ENCODE measurements at places on chromosomes 7 and 10.

- no peak for DNase-seq
Measured at GRCh38 chr10:131646551-131647525, 254.0 kb upstream of the PPP2R2D start.

GRCh38 chr10:29702273-29703164 lies 67.7 kb upstream of the SVIL start:
- DNase-seq = no peak

- no peak for DNase-seq
Measured at GRCh38 chr10:593421-593820, 96.0 kb downstream of the DIP2C start.

- DNase-seq = no peak
Measured at GRCh38 chr10:118792526-118792925, 37.8 kb upstream of the CACUL1 start.

GRCh38 chr10:24824536-24824935 lies 100.8 kb upstream of the ARHGAP21 start:
- no peak for DNase-seq

GRCh38 chr7:77788327-77788902 lies 9.8 kb downstream of the TMEM60 start:
- DNase-seq = no peak

DNA sequence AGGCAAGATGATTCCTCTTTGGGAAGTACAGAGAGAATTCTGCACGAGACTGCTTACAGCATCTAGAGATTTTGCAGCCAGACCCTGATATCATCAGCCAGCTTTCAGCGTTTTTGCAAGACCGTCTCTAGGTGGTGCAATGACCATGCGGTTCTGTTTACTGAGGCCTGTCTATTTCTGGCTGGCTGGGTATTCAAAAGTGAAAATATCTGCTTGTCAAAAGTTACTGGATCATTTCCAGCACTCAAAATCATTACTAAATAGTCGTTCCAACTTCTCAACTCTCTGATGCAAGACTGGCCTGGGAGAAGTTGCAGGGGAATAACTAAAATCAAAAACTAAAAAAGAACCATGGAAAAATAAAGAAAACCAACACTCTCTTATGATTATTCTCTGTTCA lies 240.1 kb downstream of the ELMO1 start:
- no peak for DNase-seq

- DNase-seq = no peak
Measured at GRCh38 chr10:62381385-62382102, 7.4 kb downstream of the ZNF365 start.

- no peak for DNase-seq
Measured at GRCh38 chr10:118971876-118972275, 57.6 kb upstream of the NANOS1 start.

- no peak for DNase-seq
Measured at GRCh38 chr7:66747385-66747784, 6.9 kb downstream of the RABGEF1 start.

DNA sequence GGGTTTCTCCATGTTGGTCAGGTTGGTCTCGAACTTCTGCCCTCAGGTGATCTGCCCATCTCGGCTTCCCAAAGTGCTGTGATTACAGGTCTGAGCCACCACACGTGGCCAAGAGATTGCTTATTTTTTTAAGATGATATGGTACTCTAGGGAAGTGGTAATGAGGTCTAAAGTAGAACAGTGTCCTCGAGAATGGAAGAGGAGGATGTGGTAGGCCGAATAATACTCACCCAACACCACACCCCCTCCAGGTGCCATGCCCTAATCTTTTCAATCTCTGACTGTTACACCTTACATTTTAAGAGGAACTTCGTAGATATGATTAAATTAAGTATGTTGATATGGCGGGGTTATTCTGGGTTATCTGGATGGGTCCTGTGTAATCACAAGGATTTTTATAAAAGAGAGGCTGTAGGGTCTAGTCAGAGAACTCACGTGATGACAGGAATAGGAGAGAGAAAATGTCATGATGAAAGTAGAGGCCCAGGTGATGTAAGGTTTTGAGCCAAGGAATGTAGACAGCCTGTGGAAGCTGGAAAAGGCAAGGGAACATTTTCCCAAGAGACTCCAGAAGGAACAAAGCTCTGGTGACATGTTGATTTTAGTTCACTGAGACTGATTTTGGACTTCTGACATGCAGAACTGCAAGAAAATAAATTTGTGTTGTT lies 29.5 kb downstream of the CDK13 start:
- DNase-seq = no peak

DNA sequence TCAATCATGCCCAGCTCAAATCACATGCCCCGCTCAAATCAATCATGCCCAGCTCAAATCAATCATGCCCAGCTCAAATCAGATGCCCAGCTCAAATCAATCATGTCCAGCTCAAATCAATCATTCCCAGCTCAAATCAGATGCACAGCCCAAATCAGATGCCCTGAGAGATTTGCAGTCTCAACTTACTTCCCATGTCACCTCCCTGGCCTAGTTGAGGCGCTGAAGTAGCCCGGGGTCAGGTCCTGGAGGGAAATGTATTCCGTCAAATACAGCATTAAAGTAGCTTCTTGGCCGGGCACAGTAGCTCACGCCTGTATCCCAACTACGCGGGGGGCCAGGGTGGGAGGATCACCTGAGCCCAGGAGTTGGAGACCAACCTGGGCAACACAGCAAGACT lies 15.7 kb upstream of the PRKAR1B start:
- no peak for DNase-seq

GRCh38 chr10:37314862-37315261 lies 189.5 kb downstream of the ANKRD30A start:
- DNase-seq = no peak

DNA sequence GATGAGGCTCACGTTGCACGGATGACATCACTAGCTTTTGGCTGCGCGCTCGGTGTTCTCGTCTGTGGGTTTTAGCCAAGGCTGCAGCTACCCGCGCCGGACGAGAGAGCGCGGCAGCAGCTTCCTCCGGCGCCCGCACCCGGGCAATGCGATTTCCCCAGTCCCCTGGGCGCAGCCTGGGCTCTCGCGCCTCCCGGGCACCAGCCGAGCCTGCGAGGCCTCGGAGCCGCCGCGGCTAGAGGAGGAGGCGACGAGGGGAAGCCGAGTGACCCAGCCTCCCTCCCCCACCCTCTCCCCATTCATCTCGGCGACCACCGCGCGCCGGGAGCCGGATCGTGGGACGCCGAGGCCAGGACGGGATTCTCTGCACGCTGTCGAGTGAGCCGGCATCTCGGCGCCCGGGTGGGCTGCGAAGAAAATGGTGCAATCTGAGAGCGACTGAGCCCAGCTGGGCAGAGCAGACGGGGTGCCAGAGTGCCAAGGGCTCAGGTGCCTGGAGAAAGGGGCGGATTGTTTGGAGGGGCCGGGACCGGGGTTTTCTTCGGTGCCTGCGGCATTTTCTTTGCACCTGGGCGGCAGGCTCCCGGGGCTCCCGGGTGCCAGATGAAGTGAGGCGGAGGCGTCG lies 1.2 kb upstream of the TMEM178B start:
- peak; percentile 3 for DNase-seq

GRCh38 chr7:142174441-142174840 lies 62.9 kb downstream of the MGAM2 start:
- DNase-seq = no peak

DNA sequence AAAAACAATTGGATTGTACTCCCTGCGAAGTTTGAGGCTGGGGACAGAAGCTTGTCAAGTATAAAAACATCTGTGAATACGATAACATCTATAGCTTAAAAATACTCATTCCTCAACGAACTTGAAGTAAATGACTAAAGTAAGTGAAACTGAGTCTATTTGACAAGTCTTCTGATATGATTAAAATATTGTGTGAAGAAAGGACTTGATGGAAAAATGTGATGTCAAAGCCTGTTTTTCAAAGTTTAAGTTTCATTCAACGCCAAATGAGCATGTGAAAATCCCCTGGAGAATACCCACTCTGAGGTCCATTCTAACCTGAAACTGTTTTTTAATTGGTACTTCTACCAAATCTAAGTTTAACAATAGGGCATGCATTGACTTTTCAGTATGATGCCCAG lies 122.3 kb upstream of the MDFIC start:
- no peak for DNase-seq

GRCh38 chr7:26022982-26023381 lies 129.0 kb upstream of the NFE2L3 start:
- no peak for DNase-seq

- no peak for DNase-seq
Measured at GRCh38 chr10:71737001-71737833, 17.6 kb upstream of the C10orf105 start.

GRCh38 chr7:65001291-65001814 lies 5.1 kb downstream of the ERV3-1 start:
- DNase-seq = no peak

DNA sequence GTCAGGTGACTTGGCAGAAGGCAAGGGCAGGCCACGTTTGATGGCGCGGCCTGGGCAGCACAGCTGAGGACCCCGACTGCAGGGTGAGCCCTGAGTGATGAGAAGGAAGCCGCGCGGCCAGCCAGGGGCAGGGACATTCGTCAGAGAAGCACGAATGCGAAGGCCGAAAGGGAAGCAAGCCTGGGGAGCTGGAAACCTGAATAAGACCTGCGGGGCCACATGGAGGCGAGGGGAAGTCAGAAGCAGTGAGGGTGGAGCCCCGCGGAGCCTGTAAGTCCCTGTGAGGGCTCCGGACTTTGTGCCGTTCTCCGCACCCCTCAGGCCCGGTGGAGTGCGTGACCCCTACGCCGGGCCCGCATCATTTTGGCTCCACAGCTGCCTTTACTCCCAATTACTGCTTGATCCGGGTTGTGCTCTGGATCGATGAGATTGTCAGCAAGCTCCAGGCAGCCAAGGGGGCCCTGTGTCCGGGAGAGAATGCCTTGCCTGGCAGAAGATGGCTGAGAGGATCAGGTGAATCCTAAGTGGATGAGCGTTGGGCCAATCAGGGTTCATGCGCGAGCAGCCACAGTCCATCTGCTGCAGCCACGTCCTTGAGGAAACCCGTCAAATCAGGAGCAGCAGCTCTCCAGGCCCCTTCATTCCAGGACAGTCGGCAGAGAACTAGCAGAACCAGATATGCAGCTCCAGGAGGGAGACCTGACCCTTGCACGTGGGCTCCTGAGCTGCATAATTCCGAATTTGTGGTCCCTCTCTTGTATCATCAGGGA lies 293.3 kb upstream of the SHH start:
- no peak for DNase-seq

DNA sequence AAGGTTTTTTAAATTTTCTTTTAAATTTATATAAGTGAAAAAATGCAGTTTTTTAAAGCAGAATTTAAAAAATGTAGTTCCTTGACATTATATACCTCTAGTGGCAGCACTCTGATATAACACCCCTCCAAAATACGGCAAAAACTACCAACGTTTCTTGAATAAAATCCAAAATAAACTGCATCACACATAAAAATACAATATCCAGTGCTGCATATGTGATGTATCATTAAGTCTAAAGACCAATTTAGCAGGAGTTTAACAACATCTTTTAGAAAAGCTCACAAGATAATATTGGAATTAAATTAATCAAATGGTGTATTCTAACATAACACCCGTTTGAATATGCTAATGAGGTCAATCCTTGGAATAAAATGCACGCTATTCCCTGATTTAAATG lies 1.4 kb downstream of the TCERG1L start:
- no peak for DNase-seq

DNA sequence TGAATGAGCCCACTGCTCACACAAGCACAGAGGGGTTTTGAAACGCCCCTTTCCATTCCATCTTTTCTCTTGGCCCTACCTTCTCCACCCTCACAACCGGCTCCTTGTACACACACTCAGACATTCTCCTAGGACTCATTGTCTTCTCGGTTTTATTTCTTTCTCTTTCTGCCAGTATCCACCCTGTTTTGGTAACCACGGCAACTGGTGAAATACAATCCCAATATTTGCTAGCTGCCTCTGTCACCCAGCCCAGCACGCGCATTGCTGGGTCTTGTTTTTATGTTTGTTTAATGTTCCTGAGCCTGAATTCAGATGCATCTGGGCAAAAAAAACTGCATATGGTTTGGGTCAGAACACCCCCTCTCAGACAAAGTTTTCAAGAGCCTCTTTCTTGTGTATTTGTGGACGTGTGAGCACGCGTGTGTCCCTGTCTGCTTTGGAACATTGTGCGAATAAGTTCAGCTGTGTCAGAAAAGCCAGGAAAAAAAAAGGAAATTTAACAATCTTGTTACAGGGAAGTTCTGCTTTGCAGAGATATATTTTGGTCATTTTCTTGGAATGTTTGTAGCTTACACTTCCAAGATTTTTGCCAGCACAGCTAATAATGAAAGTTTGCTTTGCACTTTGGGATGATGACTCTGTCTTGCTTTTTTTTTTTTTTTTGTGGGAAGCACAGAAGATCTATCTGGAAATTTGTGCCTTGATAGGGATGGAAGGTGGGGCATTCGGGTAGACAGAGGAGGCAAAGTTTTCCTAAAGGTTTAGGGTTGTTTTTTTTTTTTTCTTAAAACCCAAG lies 225.9 kb downstream of the TRIL start:
- DNase-seq = no peak

DNA sequence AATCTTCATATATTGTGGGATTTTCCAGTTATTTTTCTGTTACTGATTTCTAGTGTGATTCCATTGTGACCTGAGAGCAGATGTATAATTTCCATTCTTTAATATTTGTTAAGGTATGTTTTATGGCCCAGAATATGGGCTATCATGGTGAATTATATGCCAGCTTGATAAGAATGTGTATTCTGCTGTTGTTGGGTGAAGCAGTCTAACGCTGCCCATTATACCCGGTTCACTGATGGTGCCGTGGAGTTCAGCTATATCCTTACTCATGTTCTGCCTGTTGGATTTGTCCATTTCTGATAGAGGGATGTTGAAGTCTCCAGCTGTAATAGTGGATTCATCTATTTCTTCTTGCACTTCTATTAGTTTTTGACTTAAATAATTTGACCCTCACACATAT lies 41.7 kb downstream of the DYNC2I1 start:
- no peak for DNase-seq
